NCI-H1930 (cell line): ENCODE measurements at places on chromosomes 5 and 9.

DNA sequence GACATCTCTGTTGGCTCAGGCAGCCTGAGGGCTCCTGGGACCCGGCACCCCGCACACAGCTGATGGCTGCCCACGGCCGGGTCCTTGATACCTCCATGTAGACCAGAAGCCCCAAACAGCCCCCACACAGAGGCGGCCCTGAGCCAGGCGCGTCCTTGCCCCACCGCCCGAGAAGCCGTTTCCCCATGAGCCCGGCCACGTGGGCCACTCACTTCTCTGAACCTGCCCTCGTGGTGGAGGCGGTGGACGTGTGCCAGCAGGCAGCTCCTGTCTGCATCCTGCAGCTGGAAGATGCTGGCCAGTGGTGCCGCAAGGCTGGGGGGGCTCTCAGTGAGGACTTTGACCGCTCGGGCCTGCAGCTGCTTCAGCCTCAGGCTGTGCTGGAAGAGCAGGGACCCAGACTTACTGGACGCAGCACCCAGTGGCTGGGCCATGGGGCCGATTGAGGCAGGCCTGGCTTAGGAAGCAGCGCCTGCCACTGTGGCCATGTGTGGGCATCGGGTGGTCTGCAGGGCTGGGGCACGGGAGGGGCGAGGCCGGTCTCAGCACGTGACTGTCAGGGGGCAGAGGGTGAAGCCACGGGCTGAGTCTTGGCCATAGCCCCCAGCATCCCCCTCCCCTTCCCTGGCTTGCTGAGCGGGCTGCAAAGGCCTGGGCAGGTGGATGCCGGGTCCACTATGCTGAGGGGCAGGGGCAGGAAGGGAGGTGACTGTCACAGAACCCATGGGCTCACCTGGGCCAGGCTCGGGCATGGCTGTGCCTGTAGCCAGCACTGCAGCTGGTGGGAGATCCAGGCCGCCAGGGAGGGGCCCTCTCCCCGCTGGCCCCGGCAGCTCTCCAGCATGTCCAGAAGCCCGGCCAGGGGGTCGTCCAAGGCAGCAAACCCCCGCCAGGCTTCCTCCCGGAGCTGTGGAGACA lies 50.0 kb downstream of the EXD3 start:
- DNase-seq = no peak

GRCh38 chr9:134065612-134066419 lies 2.0 kb downstream of the BRD3 start:
- no peak for DNase-seq

DNA sequence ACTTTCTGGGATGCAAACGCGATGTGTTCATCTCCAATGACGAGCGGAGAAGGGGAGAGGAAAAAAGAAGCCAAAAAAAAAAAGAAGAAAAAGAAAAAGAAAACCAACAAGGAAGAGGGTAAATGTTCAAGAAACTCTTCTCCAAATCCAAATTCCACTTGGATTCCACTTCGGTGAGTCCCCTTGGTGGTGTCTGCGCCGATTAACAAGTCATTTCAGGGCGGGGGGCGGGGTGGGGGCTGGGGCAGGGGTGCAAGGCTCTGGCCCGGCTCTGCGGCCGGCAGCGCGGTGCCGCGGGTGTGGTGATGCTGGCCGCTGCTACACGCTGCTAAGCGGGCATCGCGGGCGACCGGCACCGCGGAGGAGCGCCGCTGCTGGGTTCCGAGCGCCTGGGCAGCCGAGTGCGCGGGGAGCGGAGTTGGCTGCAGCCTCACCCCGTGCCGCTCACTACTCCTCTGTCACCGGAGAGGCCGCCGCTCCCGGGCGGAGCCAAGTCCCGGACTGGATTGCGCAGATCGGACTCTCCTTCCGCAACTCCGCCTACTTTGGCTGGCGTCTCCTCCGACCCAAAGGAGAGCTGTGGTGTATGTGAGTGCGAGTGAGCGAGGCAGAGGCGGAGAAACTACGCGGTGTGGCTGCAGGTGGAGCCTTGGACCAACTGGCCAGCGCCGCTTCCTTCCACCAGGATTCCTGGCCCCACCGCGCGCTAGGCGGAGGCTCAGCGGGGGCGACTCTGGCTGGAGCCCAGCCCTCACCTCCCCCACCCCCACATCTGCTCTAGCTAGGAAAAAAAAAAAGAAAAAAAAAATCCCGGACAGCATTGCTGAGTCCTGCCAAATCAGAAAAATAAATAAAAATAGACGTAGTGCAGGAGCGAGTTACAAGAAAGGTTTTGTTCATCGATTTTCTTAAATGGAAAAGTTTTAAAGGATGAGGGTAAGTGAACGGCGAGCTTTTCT lies at the start of gene SEMA6A:
SEMA6A (minus strand) TSS at position 457 of the 959 bp plus-strand sequence. CDS start 69,879 bp downstream, outside the sequence.
- DNase-seq = peak; percentile 75

DNA sequence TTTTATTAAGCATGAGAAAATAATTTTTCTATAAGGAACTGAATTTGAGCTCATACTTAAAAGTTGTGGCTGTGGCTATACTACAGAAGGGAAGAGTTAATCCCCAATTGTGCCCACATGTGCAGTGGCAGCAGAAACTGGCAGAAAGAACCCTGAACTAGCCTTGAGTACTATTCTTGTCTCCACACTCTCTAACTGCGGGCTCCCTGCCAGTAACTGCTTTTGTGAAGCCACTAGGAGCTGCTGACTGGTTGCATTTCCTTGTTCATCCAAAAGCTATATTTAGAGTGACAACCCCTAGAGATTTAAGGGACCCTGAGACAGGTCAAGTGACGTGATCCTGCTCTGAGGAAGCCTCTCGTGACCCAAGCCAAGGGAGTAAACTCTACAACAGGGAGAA lies 238.6 kb downstream of the ELAVL2 start:
- DNase-seq = no peak

DNA sequence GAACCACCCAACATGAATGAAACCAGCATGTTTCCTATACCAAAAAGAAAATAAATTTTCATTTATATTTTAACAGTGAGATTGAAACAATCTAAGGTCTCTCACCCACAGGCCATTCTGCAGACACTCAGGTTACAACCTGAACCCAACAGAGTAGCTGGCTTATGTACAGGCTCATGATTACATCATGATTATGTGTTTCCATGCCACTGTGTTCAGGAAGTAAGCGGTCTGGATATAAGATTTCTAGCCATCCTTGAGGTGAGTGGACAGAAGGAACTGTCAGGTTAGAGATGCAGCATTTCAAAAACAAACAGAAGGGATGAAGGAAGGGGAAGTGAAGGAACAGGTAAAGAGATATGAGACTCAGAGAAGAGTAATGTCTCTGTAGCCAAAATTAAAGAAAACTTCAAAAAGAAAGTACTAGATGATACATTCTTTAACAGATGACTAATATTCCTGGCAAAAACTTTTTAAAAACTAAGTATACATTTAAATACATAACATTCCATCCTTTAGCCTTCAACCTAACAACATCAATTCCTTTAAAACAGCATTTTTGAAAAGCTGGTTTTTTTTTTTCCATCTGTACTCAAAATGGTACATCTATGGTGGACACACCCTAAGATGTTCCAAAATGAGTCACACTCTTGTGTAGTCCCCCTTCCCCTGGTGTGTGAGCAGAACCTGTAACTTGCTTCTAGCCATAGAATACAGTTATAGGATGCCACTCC lies 119.8 kb downstream of the LPAR1 start:
- DNase-seq = no peak

DNA sequence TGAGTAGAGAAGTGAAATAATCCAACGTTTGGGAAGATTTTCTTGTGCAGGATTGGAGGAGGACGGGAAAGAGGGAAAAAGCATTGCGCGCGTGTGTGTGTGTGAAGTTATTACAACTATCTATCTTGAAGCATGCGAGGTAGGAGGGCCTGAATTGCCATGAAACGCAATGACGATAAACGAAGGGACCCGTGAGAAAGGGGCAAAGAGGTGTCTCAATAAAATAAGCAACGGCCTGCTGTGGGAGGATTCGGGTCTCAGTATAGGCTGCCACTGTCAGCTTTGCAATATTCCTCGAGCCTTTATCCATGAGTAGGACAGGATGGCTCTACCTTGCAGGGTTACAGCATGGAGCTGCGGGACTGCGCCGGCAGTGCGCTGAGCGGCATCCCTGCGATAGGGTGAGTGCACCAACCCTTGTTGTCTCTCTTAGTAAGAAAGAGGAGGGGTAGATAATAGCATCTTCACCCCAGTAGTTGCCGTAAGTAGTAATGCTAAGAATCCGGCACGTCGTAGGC lies 631 bp upstream of the RCL1 start:
- DNase-seq = no peak

GRCh38 chr9:99348289-99348688 lies 126.2 kb downstream of the SEC61B start:
- DNase-seq = no peak

GRCh38 chr9:119588874-119589744 lies 219.9 kb upstream of the BRINP1 start:
- DNase-seq = no peak

DNA sequence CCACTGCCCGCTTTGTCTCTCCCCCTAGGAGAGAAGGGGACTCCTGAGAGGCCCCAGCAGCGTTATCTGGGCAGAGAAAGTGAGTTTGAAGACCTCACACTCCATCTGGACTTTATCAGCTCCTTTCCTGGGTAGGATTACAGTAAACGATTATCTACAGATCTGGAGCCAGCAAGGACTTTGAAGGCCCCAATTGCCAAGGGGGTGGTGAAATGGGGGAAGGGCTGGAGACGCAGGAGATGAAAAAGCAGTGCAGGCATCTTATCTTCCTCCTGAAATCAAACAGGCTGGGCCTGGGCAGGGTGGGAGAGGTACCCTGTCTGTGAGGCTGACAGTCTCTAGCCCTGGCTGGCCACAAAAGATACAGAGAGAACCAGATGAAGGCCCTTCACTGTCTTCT lies 105.8 kb upstream of the MSX2 start:
- no peak for DNase-seq

- no peak for DNase-seq
Measured at GRCh38 chr5:5181650-5182324, 41.7 kb downstream of the ADAMTS16 start.

DNA sequence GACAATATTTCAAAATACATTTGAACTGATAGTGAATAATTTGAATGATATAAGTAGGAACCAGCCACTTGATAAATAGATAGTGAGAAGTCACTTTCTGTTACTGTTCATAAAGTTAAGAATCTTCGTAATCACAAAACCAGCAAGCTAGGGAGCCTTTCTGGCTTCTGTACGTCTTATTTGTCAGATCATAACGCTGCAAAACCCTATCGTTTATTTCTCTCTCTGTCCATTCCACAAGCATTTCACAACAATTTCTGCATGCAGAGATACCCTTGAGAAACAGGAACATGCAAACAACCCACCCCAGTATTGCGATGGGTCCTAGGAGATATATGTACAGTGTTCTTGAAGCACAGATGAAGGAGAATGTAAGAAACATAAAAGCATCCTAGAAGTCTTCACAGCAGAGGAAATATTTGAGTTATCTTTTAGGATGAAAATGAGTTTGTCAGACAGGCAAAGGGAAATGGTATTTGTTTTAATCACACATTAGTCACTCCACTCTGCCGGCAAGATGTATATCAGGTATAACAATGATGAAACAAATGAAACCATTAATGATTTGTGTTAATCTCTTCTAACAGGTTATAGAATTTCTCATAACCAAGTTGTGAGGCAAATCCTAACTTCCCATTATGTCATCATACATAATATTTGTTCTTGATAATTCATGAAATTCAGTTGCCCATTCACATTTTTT lies 668.7 kb upstream of the FTMT start:
- DNase-seq = no peak
